ENCODE measurements at places on chromosomes 5 and 9. TPM values are rescaled to one million over a fixed set of nuclear protein-coding genes. Genes with fewer than 3 reads are reported as not detected.

The EQTN gene
- total RNA-seq = 0.14 TPM

The PCDHA8 gene
- not detected for total RNA-seq

The NEK6 gene
- 8.2 TPM for total RNA-seq

The ZNF883 gene
- 1.4 TPM for total RNA-seq

The ABLIM3 gene
- 11.3 TPM for total RNA-seq

The GCNT4 gene
- total RNA-seq = 3.4 TPM

The PRDM9 gene
- total RNA-seq = under 0.01 TPM
